ENCODE measurements at places on chromosomes 1 and 21.

- DNase-seq = no peak
Observed at GRCh38 chr1:147565189-147565980, 24.1 kb downstream of the BCL9 start.

DNA sequence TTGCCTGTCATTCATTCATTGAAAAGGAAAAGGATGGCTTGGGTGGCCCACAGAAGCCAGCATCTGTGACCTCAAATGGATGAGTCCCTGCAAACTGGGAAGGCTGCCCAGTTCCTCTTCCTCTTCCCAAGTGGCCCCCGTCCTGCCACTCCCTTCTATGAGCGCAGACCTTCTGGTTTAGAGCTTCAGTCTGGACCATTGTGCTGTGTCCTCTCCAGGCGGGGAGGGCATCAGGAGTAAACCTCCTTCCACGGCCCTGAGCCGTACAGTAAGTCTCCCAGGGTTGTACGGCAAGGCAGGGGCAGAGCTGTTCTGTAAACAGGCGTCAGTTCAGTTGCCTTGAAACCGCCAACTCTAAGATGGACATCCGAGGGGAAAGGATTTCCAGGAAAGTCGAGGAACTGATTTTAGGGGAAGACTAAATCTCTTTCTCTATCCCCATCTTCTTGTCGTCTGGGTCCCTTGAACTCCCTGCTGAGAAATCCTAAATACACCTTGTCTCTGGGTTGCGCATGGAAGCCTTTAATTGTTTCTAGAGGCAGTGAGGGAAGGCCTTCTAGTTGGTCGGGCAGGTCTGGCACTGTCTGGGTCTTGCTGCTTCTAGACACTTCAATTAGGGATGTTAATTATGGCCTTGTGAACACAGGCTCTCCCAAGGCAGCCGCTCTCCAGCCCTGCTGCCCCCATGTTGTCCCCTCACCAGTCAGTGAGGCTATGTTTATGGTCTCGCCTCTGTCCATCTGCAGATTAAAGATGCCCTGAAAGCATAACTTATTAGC, 22.1 kb downstream of the SOX13 start:
- DNase-seq = no peak

DNA sequence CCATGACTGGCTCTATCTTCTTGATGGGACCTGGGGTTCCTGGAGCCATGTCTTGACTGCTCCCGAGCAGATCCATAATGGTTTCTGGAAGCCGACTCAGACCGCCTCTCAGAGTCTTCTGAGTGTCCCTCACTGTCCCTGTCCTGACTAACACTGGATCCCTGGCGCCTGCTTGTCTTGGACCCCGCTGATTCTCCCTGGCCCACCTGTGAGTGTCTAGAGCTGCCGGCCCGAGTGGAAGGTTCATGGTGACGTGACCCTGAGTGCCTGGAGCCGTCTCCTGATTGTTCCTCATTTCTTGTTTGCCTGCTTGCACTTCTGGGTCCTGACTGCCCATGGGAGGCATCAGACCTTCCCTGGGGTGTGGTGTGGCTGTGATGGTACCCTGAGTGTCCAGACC, 15.1 kb downstream of the FLG start:
- no peak for DNase-seq

GRCh38 chr1:243459059-243459458, 203.2 kb downstream of the SDCCAG8 start:
- DNase-seq = no peak

DNA sequence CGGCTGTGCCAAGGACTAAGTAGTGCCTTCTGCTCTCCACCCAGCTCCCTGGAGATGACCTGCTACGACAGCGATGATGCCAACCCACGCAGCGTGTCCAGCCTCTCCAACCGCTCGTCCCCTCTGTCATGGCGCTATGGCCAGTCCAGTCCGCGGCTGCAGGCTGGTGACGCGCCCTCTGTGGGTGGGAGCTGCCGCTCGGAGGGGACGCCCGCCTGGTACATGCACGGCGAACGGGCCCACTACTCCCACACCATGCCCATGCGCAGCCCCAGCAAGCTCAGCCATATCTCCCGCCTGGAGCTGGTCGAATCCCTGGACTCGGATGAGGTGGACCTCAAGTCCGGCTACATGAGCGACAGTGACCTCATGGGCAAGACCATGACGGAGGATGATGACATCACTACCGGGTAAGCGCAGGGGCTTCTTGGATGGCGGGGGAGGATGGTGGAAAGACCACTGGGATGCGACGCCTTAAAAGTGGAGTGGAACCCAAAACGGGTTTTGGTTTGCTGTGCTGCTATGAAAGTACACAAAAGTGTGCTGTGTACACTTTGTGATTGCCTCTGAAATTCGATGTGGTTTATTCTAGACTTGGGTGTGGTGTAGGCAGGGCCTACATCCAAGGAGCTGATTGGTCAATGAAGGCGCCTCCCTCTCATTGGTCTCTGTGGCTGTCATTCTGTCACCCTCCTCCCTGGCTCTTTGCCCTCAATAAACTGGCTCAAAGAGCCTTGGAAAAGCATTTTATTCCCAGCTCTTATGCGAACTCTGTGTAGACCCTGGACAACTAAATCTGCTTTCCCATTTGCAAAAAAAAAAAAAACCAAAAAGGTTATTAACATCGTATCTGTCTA, 110.4 kb upstream of the IPO9 start:
- DNase-seq = no peak

DNA sequence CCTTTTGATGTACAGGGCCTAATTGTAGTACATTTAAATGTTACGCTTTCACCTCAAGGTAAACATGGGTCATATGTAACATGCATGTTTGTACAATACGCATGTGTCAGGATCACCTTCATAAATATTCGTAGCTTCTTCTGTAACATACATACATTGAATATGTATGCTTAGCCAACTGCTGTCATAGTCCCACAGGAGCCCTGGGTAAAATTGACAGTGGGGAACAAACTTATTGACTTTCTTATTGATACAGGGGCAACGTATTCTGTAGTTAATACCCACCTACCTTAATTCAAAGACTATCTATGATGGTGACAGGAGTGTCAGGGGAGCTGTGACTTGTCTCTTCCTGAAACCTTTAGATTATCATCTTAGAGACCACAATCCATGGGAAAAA, 3.7 kb upstream of the REN start:
- no peak for DNase-seq

DNA sequence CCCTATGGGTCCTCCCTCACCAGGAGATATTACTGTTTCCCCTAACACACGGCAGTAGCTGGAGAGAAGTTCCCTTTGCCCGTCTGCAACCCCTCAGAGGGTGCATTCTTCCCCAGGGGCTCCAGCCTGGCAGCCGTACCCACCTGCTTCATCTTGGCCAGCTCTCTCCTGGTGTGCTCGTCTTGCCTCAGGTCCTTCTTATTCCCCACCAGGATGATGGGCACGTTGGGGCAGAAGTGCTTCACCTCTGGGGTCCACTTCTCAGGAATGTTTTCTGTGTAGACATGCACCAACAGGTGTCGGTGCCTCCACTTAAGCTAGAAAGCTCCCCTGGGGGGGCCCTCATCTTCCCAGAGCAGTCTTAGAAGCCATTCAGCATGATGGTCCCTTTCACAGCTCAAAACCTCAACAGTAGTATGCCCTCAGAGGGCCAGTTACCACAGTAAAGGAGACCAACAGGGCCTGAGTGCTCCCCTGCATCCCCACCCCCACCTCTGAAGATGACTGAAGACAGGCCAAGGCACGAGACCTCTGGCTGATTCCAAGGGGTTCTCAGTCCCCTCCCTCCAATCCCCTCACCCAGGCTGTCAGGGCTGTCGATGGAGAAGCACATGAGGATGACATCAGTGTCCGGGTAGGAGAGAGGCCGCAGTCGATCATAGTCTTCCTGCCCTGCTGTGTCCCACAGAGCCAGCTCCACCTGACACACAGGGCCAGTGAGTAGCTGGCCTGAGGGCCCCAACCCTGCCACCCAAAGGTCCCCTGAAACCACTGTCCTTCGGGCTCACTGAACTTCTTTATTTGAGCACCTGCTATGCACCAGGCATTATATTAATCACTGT, 4.3 kb downstream of the RHOC start:
- DNase-seq = no peak

- DNase-seq = peak; percentile 69
Observed at GRCh38 chr21:45478115-45478801, 64.0 kb downstream of the SLC19A1 start.

DNA sequence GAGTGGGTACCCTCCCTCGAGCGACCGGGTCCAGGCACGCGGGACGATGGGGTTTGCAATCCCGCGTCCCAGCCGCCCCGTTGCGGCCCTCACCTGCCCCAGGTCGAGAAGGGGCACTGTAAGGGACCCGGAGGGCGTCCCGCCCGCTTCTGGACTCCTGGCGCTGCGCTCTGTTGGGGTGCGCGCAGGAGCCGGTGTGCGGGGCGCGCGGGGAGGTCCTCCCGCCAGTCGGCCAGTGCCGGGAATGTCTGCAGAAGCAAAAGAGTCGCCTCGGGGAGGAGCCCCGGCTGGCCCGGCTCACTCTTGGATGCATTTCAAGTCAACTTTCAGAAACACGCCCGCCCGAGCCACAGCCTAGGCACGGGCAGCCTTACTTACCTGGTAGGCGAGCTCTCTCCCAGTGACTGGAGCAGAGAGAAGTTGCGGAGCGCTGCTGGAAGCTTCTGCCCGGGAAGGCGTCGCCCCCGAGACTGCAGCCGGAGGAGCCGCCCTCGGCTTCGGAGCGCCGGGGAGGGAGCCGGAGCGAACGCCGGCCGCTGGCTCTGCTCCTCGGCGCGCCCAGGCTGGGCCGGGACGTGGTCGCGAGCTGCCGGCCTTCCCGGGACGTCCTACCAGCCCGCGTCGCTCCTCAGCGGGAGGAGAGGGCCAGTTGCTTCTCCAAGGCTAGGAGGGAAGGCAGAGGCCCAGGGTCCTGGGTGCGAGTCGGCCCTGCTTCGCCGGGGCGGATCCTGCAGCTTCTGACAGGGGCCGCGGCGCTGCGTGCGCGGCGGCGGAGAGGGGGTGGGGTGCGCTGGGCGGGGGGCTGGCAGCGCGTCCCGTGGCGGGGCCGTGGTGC, at the start of gene LMX1A:
TSS of gene LMX1A (minus strand) at position 739 of the 835 bp plus-strand sequence. CDS start 1,156 bp downstream, outside the sequence.
- DNase-seq = no peak

DNA sequence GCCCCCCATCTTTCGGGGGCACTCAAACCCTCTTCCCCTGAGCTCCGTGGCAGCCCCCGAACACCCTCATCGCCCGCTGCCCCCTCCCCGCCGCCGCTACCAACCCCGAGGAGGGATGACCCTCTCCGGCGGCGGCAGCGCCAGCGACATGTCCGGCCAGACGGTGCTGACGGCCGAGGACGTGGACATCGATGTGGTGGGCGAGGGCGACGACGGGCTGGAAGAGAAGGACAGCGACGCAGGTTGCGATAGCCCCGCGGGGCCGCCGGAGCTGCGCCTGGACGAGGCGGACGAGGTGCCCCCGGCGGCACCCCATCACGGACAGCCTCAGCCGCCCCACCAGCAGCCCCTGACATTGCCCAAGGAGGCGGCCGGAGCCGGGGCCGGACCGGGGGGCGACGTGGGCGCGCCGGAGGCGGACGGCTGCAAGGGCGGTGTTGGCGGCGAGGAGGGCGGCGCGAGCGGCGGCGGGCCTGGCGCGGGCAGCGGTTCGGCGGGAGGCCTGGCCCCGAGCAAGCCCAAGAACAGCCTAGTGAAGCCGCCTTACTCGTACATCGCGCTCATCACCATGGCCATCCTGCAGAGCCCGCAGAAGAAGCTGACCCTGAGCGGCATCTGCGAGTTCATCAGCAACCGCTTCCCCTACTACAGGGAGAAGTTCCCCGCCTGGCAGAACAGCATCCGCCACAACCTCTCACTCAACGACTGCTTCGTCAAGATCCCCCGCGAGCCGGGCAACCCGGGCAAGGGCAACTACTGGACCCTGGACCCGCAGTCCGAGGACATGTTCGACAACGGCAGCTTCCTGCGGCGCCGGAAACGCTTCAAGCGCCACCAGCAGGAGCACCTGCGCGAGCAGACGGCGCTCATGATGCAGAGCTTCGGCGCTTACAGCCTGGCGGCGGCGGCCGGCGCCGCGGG, 837 bp downstream of the FOXD3 start:
- DNase-seq = no peak

DNA sequence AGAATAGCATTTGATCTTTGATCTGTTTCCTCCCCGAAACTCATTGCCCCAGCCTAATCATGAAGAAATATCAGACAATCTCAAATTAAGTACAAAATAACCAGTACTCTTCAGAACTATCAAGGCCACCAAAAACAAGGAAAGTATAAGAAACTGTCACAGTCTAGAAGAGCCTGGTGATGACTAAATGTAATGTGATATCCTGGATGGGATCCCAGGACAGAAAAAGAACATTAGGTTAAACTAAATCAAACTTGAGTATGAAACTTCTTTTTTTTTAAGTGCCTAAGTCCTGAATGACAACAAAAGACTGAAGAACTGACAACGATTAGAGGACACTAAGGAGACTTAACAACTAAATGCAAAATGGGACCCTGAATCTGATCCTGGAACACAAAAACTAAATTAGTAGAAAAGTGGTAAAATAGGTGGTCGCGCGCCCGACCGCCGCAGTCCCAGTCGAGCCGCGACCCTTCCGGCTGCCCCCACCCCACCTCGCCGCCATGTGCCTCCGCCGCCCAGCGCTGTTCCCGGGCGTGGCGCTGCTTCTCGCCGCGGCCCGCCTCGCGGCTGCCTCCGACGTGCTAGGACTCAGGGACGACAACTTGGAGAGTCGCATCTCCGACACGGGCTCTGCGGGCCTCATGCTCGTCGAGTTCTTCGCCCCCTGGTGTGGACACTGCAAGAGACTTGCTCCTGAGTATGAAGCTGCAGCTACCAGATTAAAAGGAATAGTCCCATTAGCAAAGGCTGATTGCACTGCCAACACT, 5.5 kb upstream of the PRKAB2 start:
- DNase-seq = no peak

DNA sequence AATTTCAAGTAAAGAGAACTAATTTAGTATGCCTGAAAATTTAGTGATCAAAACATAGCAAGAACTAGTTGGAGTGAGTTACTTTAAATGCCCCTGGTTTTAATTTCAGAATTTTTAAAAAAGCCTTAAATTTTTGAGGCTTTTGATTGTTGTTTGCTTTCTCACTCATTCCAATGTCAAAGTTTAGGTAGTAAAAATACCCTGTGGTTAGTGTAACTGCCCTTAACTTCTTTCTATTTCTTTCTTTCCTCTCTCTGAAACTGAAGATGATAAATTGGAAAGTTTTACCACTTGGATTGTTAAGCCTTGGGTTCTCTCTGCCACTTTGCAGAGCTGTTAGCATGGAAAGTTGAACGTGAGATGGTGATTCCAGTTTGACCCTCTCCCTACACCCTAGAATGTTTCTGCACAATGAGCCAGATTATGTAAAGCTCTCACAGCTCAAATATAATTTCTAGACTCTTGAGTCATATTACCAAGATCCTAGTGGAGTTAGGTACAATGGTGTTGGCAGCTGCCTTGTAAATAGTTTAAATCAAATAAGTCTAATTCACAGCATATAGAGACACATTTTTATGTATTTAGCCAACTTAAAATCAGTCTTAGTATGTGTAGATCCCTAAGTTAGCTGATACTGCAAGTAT, 192.4 kb upstream of the SGIP1 start:
- no peak for DNase-seq

All from stimulated activated CD4-positive, alpha-beta T cell treated with anti-CD3 and anti-CD28 coated beads, Interleukin-12 subunit alpha, Interleukin-12 subunit beta, amount 100 ng/mL, for 48 hours (primary cell).